BE2C (cell line): ENCODE measurements at places on chromosomes 7 and 10.

DNA sequence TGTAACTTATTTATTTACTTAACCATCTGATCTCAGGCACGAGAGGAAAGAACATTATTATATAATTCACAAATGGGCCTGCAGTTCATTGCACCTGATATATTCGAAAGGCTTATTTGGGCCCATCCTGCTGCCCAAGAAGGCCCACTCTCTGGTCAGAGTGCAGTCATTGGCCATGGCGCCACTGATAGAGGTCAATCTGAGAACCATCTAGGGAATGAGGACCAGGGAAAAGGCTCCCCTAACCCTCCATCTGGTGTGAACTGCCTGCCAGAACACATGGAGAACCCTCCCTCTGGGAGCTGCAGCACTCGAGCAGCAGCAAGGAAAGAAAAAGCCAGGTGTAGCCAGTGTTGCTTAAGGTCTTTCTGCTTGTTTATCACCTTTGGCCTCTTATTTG lies 136.6 kb downstream of the REEP3 start:
- no peak for DNase-seq

- DNase-seq, result peak; percentile 94
Measured at GRCh38 chr7:1054861-1055450, 10.6 kb downstream of the GPR146 start.

GRCh38 chr10:117615649-117616048 lies 73.1 kb downstream of the EMX2 start:
- no peak for DNase-seq

- no peak for DNase-seq
Measured at GRCh38 chr7:139264220-139264619, 33.2 kb downstream of the UBN2 start.

DNA sequence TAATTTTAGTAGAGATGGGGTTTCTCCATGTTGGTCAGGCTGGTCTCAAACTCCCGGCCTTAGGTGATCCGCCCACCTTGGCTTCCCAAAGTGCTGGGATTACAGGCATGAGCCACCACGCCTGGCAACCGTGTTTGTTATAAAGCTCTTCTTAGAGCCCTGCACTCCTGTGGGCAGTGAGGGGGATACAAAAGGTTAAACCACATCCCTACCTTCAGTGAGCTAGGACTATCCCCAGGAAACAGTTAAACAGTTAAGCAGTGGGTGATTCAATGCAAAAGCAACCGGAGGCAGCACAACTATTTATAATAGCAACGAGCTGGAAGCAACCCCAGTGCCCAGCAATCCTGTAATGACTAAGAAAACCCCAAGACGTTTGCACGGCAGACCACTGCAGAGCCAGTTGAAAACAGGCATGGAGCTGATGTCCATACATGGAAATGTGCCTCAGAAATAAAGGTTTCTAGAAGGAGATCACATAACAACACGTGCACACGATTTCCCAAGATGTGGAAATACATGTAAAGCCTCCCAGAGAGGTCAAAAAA lies 107.2 kb upstream of the LYZL2 start:
- no peak for DNase-seq
